Ovary (tissue), 10 donors: ENCODE measurements at places on chromosomes 4 and X.

- DNase-seq: no peak
These were observed 16.0 kb downstream of the RAB40A start for GRCh38 chrX:103503163-103503852.

DNA sequence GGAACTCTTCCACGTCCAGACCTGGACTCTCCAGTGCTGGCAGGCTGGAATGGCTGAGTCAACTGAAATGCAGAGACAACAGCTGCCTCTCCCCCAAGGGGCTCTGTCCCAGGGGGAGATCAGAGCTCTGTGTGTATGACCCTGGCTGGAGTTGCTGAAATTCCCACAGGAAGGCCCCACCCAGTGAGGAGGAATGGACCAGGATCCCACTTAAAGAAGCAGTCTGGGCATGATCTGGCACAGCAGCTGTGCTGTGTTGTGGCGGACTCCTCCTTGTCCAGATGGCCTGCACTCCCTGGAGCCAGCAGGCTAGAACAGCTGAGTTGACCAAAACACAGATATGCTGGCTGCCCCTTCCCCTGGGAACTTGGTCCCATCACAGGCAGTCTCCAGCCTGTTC is 25.4 kb downstream of the C4orf17 start:
- DNase-seq: no peak

GRCh38 chr4:39565878-39566600 is 38.8 kb upstream of the UGDH start:
- no peak for DNase-seq

DNA sequence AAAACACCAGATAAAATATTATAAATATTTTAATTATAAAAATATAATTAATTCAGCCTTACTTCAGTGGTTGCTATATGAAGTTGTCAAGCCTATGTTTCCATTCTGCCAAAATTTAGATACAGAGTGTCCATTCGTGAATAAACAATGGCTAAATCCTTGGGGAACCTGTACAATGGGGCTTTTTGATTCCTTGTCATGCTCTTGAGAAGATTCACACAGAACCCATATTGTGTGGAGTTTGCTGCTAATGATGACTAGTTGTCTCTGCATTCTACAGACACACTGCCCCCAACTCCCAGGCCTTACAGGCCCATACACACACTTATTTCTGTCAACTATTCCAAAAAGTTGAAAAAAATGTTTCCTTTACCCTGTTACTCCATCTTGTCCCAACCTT is 33.4 kb upstream of the MAGEC2 start:
- no peak for DNase-seq

- no peak for DNase-seq
These were observed 101.5 kb downstream of the DHX15 start for GRCh38 chr4:24482871-24483270.

- no peak for DNase-seq
These were observed 352.2 kb downstream of the IDS start for GRCh38 chrX:149152941-149153340.

DNA sequence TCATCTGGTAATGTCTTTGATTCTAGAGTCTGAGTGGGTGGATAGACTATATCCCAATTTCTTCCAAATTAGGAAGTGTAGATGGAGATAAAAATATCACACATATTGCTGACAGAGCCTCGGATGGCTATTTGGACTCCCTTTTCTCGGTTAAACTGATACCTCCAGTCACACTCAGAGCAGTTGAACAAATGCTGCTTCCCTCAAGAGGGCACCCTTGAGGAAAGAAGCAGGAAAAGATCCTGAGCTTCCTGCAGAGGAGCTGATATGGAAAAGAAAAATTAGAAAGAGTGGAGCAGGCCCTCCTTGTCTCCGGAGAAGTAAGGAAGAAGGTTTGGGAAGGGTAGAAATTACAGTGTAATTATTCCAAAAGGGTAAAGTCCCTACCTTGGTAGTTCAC is 96.2 kb upstream of the CCSER1 start:
- no peak for DNase-seq

- DNase-seq: no peak
These were observed 23.0 kb upstream of the BCORL1 start for GRCh38 chrX:129959493-129959832.

- DNase-seq: no peak
These were observed at the start of gene ENPP6 for GRCh38 chr4:184217634-184218033. ENPP6 (minus strand) TSS chr4:184217873; CDS start chr4:184217819, 54 bp downstream.

DNA sequence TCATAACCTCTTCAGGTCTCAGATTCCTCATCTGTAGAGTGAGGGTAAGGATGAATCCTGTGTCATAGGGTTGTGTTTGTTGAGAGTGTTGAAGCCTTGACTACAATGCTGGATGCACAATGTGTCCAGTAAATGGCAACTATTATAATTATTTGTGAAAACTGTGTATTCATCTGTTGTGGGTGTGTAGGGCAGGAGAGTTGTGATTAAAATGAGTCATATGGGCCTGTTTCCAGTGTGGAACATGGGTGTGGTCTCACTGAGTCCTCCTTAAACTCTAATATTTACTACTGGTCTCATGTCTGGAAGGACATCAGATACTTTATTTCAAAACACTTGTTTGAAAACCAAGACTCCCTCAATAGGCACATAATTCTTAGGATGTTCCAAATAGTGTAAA is 208.5 kb upstream of the CASK start:
- no peak for DNase-seq

DNA sequence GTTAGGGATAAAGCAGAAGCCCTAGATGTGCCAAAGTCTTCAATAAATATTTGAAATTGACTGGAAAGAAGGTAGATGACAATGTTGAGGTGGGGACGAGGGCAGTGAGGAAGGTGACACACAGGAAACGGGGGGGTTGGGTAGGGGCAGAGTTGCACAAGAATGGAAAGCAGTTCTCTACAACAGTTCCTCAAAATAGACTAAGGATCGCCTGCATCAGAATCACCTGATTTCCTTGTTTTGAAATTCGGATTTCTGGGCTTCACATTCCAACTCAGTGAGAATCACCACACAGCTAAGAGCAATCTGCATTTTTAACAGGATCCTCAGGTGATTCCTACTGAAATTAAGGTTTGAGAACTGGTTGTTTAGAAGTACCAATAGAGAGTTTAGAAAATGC is 70.6 kb downstream of the ARFIP1 start:
- no peak for DNase-seq

- DNase-seq: no peak
These were observed 52.6 kb downstream of the LIMCH1 start for GRCh38 chr4:41590591-41590990.

- DNase-seq: no peak
These were observed 24.1 kb downstream of the FAT4 start for GRCh38 chr4:125338814-125339213.

DNA sequence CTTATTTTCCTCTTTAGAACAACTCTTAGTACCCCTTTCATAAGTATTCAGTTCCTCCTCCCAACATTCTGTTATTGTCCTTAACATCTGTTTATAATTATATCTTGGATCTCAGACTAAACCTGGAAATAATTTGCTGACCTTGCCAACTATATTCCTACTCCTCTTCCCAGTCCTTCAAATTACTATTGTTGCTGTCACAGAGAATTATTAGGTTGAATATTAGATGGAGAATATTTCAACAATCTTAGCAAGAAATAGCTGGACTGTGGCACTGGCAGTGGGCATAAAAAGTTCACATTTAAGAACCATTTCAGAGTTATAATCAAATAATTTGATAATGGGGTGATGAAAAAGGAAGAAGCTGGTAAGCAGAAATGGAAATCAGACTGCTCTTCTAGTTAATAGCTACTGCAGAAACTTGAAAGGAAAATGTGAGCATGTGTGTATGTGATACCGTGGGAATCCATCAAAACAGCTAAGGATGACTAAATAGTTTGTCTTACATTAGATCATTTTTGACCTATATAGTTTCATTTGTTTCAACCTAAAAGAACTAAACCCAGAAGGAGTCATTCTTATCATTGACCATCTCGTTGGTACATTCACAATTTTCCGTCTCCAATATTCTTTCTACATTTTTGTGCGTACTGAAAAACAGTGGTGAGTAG is 43.3 kb upstream of the PRDM8 start:
- DNase-seq: no peak

- DNase-seq: no peak
These were observed 100.5 kb downstream of the AASDH start for GRCh38 chr4:56286763-56287162.

DNA sequence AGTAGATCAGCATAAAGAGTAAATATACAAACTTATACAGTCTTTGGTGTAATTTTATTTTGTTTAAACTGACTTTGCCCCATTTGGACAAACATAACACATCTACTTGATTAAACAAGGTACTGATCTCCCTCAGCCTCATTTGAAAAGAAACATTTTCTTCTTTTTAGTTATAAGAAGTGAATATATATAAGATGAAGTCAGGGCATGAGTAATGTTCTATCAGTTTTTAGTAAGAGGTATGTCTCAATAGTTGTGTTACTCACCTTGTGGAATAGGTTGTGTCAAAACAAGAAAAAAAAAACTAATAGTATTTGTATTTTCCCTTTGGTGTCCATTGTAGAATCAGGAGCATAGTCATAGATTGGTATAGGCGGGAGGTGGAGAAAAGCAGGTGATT is 327.4 kb downstream of the RPA4 start:
- DNase-seq: no peak

- DNase-seq: no peak
These were observed 69.3 kb upstream of the FAM241A start for GRCh38 chr4:112075906-112076305.

DNA sequence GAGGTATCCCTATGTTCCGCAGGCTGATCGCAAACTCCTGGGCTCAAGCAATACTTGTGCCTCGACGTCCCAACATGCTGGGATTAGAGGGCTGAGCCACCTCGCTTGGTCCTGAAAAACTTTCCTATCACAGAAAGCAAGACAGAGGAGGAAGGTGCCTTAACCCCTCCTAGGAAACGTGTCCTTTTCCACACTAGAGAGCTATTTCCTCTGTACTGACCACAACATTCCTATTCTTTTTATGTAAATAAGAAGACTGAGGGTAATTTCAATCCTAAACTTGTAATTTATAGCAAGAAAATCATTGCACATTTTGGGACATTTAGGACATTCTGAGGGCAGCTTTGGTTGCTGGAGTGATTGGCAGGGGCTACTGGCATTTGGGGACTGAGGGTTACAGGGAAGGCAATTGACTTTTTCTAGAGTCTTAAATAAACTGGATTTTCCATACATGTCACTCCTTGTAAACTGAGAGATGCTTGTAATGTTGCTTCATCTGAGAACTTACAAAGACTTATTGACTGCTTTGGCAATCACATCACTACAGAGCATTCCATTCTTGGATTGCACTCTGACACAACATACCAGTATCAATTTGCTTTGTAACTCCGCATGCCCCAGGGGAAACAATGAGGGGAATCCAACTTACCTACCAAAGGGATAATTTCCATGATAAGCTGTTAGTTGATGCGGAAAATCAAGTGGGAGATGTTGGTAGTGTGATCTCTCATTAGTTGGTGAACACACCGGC is 15.6 kb downstream of the XAGE3 start:
- no peak for DNase-seq

DNA sequence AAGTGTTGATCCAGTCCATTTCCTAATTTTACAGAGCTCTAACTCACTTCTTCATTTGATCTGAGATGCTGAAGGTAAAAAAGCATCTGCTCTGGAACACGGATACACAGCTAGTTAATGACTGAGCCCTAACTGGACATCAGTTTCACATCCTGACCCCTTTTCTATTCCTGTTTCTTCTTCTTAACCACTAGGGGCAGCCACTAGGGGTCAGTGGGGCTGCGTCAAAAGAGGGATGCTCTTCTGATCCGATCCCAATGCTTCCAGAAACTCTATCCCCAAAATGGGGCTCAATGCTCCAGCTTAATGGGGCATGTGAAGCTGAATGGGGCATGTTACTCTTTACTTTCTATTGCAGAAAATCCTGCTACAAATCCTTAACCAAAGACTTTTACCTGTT is 33.4 kb upstream of the PHKA2 start:
- no peak for DNase-seq

DNA sequence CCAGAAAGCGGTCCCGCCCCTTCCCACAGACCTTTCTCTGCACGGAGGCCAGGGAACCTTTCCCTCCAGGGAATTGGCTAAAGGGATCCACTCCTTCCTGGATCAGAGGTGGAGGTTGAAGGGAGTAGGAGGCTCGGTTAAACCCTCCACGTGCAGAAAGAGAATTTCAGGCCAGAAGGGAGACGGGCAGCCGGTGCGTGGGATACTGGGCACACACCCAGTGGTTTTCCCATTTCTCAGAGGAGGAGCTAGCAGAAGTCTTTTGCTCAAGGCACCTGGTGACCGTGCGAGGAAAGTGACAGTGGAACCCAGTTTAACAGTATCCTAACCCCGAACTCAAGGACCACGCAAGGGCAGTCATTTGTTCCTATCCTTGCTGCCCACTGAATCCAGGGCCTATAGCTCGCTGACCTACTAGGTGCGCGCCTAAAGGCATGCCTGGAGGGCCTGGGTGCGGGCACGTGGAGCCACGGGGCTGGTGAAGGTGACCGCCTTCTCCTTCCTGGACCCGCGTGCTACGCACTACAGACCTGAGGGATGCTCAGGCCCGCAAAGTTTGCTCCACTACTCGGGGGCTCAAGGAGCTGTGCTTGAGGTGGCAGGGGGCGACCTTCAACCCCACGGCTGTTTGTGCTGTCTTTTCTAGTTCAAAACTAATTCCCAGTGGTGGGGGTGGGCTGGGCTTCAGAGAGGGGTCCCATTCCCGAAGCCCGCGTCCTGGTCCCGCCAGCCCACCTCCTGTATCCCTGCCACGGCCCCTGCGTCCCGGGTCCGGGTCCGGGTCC is 587 bp upstream of the AFF2 start:
- DNase-seq: peak; percentile 28

- DNase-seq: no peak
These were observed 143.9 kb downstream of the PDGFRA start for GRCh38 chr4:54372951-54373350.

GRCh38 chrX:40314070-40314469 is 216.3 kb upstream of the BCOR start:
- DNase-seq: no peak

- DNase-seq: no peak
These were observed 76.7 kb upstream of the SLC4A4 start for GRCh38 chr4:71262161-71262560.

- no peak for DNase-seq
These were observed 115.0 kb upstream of the TEX13C start for GRCh38 chrX:125204681-125205132.

- peak; percentile 47 for DNase-seq
These were observed 1.7 kb downstream of the CTBP1 start for GRCh38 chr4:1246901-1247863.

GRCh38 chrX:34656467-34656841 is 631 bp downstream of the TMEM47 start:
- DNase-seq: peak; percentile 16

DNA sequence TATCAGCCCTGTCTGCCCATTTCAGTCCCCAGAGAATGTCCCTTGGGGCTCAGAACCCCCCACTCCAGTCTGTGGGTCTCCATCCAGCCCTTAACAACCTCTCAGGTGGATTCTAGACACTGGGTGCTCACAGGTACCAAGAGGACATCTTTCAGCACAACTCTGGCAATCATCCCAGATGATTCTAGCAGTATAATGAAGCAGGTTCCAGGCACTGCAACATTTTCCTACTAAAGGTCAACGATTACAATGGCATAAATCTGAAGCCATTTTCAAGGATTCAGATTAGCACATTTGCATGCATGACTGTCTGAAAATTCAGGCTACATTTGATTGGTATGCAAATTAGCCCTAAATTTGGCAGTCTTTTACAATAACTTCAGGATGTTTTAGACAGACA is 10.0 kb downstream of the SLC2A9 start:
- DNase-seq: no peak

- DNase-seq: no peak
These were observed 1.9 kb downstream of the TSPYL2 start for GRCh38 chrX:53084043-53084570.
